Stimulated activated CD8-positive, alpha-beta memory T cell treated with anti-CD3 and anti-CD28 coated beads, Interleukin-4, amount 100 ng/mL, for 48 hours (primary cell): ENCODE measurements at places on chromosomes 11 and 22.

- DNase-seq = no peak
Observed at GRCh38 chr11:110759972-110760381, 47.7 kb upstream of the ARHGAP20 start.

- no peak for DNase-seq
Observed at GRCh38 chr11:10348650-10349280, 43.9 kb downstream of the ADM start.

DNA sequence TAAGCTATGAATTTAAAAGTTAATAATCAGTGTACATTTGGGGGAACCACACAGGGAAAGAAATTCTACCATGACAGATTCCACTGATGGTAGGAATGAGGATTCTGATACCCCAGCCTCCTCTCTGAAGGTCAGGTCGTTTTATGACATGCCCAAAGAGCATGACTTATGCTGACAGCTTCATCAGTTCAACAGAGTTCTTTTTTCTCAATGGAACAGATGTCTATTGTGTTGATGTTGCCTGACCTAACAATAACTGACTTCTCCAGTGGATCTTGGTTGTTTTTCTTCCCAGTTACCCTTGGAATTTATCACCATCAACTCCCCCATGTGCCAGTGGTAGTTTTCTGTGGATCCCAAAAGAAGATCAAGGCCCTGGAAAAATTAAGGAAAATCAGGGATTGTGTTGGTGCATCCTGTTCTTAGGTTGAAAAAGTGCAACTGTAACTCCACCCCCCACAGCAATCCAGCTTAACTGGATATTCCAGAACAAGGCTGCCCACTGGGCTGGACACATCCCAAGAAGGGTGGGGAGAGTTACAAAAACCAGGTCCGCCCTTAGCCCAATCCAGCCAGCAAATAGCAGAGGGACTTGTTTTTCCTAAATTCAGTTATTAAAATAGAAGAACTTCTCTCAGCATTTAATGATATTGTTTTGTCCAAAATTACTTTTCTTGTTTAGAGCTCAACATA, 31.5 kb upstream of the CAT start:
- DNase-seq = no peak

DNA sequence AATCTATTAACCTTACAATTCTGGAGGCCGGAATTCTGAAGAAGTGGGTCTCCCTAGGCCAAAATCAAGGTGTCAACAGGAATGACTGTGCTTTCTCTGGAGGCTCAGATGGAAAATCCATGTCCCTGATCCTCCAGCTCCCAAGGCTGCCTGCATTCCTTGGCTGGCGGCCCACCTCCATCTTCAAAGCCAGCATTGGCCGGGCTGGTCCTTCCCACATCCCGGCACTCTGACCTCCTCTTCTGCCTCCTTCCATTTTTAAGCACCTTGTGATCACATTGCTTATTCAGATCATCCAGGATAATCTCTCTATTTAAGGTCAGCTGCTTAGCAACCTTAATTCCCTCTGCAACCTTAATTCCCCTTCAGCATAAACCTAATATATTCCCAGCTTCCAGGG, 22.7 kb upstream of the CTSD start:
- DNase-seq = no peak

DNA sequence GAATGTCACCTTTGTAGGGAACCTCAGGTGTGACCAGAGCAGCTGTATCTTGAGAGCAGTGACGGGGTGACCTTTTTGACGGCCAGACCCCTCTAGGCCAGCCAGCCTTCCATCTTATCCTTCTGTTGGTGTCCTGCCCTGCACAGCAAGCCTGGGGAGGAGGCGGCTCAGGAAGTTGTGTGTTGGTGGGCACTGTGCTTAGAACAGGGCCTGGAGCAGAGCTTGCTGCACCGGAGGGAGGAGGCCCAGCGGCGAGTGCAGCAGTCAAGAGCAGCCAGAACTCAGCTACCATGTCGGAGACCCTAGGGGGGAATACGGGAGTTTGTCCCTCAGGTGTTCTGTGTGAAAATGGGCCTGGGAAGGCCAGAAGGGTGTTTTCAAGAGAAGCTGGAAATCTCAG, 129.4 kb downstream of the OSBP2 start:
- no peak for DNase-seq

GRCh38 chr11:133606124-133606523, 73.8 kb upstream of the OPCML start:
- no peak for DNase-seq

GRCh38 chr11:27055065-27055682, 14.6 kb downstream of the BBOX1 start:
- DNase-seq = no peak

DNA sequence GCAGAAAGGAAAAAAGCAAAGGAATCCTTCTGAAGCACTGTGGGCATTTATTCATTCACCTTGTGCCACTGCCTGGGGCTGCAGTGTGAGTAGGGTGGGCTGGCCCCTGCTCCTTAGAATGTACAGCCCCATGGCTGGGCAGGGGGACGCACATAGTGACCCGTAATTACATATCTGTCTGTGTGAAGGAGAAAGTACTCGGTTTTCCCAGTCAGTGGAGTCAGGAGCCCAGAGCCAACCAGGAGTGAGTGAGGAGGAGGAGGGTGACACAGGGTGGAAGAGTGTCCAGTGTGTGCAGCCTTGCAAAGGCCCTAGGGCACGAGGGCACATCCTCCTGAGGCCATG, 91.9 kb downstream of the CDKN1C start:
- no peak for DNase-seq

DNA sequence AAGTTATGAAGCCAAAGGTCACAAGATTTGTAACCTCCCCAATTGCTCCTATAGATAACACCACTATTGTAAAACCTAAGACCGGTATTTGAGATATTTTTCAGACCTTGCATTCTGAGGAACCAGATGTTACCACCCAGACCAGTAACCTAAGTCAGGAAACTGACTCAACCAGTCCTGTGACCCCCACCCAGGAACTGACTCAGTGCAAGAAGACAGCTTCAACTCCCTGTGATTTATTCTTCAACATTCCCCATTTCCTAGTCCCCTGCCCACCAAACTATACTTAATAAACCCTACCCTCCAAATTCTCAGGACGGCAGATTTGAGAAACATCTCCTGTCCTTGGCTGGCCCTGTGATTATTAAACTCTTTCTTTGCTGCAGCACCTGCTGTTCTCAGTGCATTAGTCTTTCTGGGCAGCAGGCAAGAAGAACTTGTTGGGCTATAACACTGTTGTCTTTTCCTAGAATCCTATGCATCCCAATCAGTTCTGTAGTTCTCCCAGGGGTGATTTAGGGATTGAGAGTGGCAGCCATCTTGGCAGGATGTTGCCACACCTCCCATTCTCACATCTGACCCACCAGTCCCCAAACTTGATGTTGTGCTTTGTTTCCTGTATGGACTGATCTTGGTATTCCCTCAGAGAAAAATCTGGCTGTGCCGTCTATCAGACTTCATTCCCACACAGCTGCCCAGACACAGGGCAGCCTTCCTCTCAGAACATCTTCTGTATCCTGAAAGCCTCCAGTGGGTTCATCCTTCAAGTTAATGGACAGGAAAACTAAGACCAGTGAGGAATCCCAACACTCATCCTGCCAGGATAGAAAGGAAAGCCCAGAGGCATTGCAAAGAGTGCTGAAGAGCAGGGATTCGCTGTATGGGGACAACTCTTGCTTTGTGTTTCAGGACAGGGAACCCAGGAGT, 104.0 kb downstream of the PDE2A start:
- DNase-seq = peak; percentile 24

- no peak for DNase-seq
Observed at GRCh38 chr11:62846177-62846576, 6.8 kb upstream of the WDR74 start.

- no peak for DNase-seq
Observed at GRCh38 chr11:69005631-69006368, 7.2 kb downstream of the MRGPRF start.

DNA sequence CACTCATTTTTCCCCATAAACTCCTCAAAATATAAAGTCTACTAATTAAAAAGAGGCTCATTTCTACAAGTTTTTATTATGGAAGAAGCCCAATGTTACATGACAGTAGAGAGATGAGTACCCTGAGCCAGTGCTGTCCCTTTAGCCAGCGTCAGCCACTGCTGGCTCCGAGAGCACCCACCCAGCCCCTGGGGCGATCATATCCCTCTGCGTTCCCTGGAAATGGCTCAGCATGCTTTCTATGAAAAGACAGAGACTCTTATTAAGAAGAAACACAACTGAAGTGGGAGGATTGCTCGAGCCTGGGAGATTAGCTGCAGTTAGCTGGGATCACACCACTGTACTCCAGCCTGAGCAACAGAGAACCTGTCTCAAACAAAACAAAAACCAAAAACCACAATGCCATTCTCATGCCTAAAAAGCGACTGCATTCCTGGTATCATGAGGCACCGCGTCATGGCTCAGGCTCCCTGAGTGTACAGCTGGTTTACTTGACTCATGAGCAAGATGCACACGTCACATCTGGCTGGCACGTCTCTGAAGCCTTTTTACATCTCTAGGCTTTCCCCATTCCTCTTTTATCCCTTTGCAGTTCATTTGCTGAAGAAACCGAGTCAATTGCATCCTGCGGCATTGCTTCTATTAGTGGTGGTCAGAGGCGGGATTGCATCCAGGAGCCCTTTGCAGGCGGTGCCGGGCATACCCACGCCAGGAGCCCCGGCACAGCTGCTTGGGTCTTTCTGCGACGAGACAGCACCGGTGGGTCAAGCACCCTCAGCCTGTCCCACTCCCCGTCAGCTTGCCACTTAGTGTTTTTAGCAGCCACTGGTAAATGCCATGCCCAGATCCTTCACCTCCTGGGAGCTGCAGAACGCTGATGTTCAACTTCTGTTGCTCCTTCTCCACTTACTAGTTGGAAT, 119.9 kb downstream of the CTTN start:
- no peak for DNase-seq

- DNase-seq = no peak
Observed at GRCh38 chr11:104897891-104898684, at the start of gene CASP12. CASP12 (minus strand) TSS chr11:104898460.

GRCh38 chr11:123576501-123576900, 77.9 kb downstream of the SCN3B start:
- DNase-seq = no peak
